ENCODE measurements at places on chromosomes 1 and 21. TPM values are rescaled to one million over a fixed set of nuclear protein-coding genes. Genes with fewer than 3 reads are reported as not detected.

GRCh38 chr1:232426801-232427200 is 203.1 kb downstream of the SIPA1L2 start:
- H3K4me3 ChIP-seq = no peak overlapping the region
- no peaks in the 10 kb centered on the region for H3K36me3 ChIP-seq
- no peaks in the 10 kb centered on the region for H3K27me3 ChIP-seq
- H3K27ac ChIP-seq = no peak overlapping the region
- H3K4me1 ChIP-seq = no peaks in the 10 kb centered on the region

DNA sequence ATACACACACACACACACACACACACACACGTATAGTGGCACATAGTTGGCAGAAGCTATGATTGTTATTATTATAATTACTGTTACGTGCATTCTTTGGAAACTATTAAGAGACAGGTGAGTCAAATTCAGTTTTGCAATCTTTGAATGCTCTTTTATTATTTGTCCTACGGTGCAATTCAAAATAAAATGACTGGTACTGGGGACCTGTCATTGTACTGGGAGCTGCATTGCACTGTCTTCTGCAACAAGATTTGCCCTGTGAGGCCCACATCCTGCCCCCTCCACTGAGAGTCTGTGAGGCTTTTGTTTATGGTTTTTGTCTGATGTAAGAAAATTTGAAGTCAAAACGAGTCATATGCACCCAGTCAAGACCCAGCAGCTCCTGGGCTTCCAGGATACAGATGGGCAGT is 1.9 kb downstream of the LY9 start:
- DNase-seq = no peak
- no peaks in the 10 kb centered on the region for H3K27me3 ChIP-seq
- H3K4me1 ChIP-seq = no peaks in the 10 kb centered on the region

GRCh38 chr1:29963946-29964345 is 727.6 kb downstream of the PTPRU start:
- DNase-seq = no peak
- no peak overlapping the region for H3K4me3 ChIP-seq
- H3K27ac ChIP-seq = no peak overlapping the region
- no peaks in the 10 kb centered on the region for H3K27me3 ChIP-seq

DNA sequence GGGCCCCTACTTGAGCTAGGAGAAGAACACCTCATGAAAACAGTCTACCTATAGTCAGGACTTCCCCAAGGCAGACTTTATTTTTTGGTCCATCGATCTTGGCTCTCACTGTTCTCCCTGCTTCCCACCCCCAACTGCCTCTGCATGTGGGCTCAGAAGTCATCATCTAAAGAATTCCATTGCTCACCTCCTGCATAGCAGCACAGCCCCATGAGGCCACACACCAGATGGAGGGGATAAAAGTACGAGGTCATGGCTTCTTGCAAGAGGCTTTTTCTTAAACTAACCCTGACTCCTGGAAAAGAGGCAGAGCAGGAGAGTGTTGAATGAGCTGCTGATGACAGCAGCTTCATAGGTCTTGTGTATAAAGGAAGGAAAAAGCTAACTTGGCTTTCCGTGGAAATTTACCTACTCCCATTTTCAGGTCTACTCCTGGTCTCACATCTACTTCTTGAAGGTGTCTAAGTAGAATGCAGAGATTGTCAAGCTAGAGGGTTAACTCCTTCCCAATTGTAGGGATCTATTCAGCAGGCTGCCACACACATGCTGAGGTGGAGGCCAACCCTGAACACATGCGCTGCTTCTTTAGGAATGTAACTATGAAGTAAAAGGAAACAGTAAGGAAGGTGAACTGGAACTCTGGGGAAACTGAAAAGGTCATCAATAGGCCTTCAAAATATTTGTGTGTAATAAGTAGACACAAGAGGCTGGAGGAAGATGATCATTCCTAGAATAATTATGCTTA is 18.7 kb downstream of the WNT2B start:
- no peak overlapping the region for H3K27ac ChIP-seq
- H3K4me1 ChIP-seq = no peaks in the 10 kb centered on the region
- H3K27me3 ChIP-seq = no peaks in the 10 kb centered on the region
- no peak overlapping the region for H3K4me3 ChIP-seq
- H3K36me3 ChIP-seq = peaks cover 37% of the 10 kb centered on the region

- no peaks in the 10 kb centered on the region for H3K36me3 ChIP-seq
- no peak for DNase-seq
- peak overlapping the region; percentile 66 for H3K4me3 ChIP-seq
- no peaks in the 10 kb centered on the region for H3K27me3 ChIP-seq
- H3K4me1 ChIP-seq = peaks cover 19% of the 10 kb centered on the region
Measured at GRCh38 chr1:28087614-28088167, 719 bp downstream of the EYA3 start.

GRCh38 chr1:30404341-30404740 is 319.0 kb downstream of the MATN1 start:
- no peak overlapping the region for H3K4me3 ChIP-seq
- H3K27ac ChIP-seq = no peak overlapping the region
- H3K36me3 ChIP-seq = no peaks in the 10 kb centered on the region
- H3K4me1 ChIP-seq = no peaks in the 10 kb centered on the region
- peak; percentile 31 for DNase-seq

GRCh38 chr1:227270554-227270953 is 47.7 kb downstream of the CDC42BPA start:
- no peaks in the 10 kb centered on the region for H3K27me3 ChIP-seq
- peaks cover 6% of the 10 kb centered on the region for H3K4me1 ChIP-seq
- H3K36me3 ChIP-seq = no peaks in the 10 kb centered on the region
- H3K4me3 ChIP-seq = no peak overlapping the region

Gene AJAP1
- total RNA-seq = 6.9 TPM

Gene ADAR
- 65.3 TPM for total RNA-seq

Measured in ascending aorta (tissue), 2 donors.